ENCODE measurements at places on chromosomes 3 and 15. TPM values are rescaled to one million over a fixed set of nuclear protein-coding genes. Genes with fewer than 3 reads are reported as not detected.

GRCh38 chr15:92808598-92809063 lies 91.5 kb upstream of the CHD2 start:
- DNase-seq, result peak; percentile 78

Gene MRAS
- total RNA-seq, result 314 TPM

GRCh38 chr3:51657234-51657633 lies 13.8 kb upstream of the TEX264 start:
- no peak for DNase-seq

Gene ST8SIA2
- total RNA-seq, result not detected

GRCh38 chr3:14899993-14900618 lies 47.3 kb upstream of the NR2C2 start:
- no peak for DNase-seq

GRCh38 chr3:171274222-171274621 lies 186.0 kb downstream of the TNIK start:
- no peak for DNase-seq

DNA sequence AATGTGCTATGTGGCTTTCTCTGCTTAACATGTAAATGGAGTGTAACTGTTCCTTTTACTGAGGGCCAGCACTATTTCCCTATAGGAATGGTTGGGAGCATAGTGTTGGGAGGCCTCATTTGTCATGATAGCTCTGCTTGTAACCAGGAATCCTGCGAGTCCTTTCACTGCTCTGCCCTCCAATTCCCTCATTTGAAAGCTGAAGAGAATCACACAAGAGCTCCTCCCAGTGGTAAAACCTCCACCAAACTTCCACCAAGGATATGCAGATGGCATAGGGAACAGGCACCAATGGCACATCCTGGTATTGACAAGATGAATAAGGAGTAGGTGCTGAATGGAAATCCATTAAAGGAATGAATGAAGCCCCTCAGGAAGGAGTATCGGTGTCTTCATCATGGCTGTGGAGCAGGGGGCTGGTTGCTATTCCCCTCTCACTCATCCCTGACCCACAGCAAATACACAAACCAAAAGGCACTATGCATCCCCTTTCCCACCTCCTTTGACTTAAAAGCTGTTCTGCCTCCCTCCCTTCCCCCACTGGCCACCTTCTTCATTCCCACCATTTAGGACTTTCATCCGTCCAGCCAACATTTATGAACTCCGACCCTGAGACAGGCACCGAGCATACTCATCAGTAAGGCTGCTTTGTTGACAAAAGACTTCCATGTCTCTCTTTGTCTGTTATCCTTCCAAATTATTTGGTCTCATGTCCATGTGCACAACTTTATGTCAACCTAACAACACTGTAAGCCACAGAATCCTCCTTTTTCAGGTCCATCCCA lies 560.8 kb downstream of the FOXP1 start:
- no peak for DNase-seq

Gene P2RY14
- total RNA-seq, result 8.9 TPM

Gene DUOXA1
- 5.9 TPM for total RNA-seq

DNA sequence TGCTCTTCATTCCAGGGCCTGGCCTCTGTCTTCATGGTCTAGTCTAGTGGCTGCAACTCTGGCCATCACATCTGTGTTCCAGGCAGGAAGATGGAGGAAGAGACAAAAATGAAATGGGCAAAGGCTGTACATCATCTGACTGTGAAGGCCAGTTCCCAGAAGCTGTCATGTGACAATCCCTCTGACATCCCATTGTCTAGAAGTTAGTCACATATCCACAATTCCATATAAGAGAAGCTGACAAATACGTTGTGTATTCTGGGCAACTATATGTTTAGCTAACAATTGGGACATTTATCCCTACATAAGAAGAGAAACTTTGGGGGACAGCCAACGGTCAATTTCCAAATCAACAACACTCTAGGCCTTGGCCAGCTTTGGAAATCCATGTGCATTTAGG lies 34.5 kb upstream of the C3orf70 start:
- no peak for DNase-seq

GRCh38 chr3:193829781-193830180 lies 236.8 kb downstream of the OPA1 start:
- DNase-seq, result no peak

DNA sequence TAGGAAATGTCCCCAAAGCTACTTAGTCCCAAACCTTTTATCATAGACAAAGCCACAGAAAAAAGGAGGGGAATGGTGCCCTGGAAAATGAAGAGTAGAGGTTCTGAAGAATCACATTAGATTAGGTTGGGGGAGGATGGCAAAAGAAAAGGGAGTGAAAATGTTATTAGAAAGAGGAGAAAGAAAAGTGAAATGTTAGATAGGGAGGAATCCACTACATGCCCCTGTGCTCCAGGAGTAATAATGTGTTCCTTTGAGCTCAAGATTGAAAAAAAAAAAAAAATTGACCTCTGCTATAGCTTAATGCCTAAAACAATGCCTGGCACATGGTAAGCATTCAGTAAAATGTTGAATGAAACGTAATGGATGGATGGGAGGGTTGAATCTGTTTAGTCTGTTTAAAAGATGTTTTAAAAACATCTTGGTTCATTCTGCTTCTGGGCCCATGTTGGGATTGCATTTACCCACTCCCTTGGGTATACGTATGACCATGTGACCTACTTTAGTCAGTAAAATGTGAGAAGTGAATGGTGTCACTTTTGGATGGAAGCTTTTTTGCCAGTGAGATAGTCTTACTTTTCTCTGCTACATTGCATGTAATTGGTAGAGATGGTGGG lies 19.0 kb downstream of the MAPK6 start:
- DNase-seq, result no peak

Gene NPAP1
- total RNA-seq, result not detected

Gene CFAP100
- 1.5 TPM for total RNA-seq

Gene TLR9
- total RNA-seq, result 1.1 TPM

Gene RAD18
- total RNA-seq, result 11.4 TPM

DNA sequence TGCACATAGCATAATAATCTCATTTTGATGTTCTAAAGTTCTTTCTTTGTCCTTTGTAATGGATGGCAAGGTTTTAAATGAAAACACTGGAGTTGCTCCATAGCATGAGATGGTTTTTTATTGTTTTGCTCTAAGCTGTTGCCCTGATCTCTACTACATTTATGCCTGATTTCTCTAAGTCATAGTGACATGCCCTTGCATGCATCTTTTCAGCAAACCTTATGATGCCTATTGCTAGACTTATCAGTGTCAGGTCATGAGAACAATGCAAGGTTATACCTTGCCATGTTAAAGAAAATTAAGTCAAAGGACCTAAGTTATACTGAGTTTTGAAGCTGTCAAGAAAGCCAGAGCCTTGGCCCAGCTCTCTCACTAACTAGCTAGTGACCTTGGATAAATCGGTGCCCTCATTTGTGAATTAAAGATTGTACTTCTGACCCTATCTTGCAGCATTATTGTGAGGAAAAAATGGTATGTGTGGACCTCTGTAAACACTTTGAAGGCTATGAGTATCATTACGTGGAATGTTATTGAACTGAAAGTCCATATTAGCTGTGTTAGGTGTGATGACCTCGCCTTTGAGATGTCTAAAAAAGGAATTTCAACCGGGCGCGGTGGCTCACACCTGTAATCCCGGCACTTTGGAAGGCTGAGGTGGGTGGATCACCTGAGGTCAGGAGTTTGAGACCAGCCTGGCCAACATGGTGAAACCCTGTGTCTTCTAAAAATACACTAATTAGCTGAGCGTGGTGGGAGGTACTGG lies 256.4 kb upstream of the UBE2E1 start:
- DNase-seq, result no peak

GRCh38 chr3:18827664-18828063 lies 320.6 kb upstream of the KCNH8 start:
- DNase-seq, result no peak

- DNase-seq, result no peak
Measured at GRCh38 chr3:58084788-58085543, 76.7 kb downstream of the FLNB start.

Gene WDR93
- not detected for total RNA-seq

Gene NANOGP8
- 0.98 TPM for total RNA-seq

Gene CD276
- total RNA-seq, result 47.0 TPM

DNA sequence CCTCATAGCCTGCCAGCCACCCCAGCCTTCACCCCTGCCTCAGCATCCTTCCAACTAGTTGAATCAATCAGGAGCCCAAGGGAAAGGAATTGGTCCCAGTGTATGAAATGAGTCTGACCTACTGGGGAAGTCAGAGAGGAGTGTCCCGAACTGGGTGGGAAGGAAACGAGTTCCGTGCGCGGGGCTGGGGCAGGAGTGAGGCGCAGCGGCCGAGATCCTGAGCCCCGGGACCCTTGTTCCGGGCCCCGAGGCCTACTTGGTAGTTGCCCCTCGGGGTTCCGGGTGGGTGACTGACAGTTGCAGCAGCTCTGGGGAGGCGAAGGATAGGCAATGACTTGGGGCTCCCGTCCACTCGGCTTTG lies 1.1 kb upstream of the PLCL2 start:
- no peak for DNase-seq

DNA sequence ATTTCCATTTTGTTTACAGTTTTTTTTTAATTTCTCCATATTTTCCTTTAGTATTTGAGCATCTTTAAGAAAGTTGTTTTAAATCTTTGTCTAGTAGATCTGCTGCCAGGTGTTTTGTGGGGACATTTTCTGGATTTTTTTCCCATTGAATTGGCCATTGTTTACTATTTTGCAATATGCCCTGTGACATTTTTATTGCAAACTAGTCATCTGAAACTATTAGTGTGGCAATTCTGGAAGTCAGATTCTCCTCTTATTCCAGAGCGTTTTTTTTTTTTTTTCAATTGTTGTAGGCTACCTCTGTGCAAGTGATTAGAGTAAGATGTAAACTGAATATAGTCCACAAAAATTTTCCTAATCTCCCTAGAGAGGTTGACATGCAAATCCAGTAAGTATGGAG lies 334.2 kb downstream of the PYDC2 start:
- no peak for DNase-seq

Gene CLDN16
- 0.53 TPM for total RNA-seq

- DNase-seq, result no peak
Measured at GRCh38 chr3:40109641-40110490, 199.6 kb upstream of the EIF1B start.

- no peak for DNase-seq
Measured at GRCh38 chr15:29750754-29751153, 71.5 kb downstream of the TJP1 start.

Gene KLHDC8B
- total RNA-seq, result 32.5 TPM

DNA sequence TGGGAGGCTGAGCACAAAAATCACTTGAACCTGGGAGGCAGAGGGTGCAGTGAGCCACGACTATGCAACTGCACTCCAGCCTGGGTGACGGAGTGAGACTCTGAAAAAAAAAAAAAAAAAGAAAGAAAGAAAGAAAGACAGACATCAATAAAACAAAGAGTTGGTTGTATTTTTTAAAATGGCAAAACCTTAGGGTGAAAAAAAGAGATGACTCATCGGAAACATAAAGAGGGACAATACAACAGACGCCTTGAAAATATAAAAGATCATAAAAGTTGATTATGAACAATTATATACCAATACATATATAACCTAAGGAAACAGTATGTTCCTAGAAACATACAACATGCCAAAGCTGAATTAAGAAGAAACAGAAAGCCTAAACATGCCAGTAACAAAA lies 92.8 kb downstream of the SCAPER start:
- no peak for DNase-seq

DNA sequence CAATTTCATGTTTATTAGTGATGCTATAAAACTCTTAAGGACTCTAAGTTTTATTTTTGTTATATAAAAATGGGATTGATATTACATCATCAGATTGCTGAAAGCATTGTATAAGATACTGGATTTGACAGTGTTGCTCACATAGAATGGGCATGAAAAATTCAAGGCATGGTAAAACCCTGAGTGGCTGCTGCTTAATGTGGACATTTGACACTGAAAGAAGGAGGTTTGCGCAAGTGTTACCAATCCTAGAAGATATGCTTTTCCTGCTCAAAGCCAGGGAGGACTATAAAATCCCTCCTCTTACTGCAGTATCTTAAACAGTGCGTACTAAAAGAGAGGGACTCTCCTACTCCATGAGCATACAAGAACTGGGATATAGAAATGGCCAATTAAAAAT lies 65.8 kb upstream of the PTX3 start:
- no peak for DNase-seq

GRCh38 chr3:45972534-45973402 lies 22.9 kb downstream of the FYCO1 start:
- no peak for DNase-seq

Gene ASTE1
- 7.7 TPM for total RNA-seq

DNA sequence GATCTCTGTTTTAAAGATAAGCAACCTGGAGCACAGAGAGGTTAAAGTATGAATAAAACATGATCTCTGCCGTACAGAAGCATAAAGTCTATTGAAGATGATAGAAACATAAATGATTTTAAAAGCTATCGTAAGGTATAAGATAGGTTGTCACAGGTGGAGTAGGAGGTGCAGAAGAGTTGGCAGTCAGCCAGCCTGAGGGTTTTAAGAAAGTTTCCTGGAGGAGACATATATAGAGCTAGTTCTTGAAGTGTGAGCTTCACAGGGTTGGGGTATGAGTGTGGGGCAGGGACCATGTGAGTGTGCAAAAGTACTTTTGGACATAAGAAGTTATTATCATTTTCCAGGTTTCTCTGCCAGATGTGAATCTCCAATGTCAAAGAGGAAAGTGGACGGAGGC lies 3.9 kb upstream of the FGF12 start:
- DNase-seq, result no peak

GRCh38 chr3:43728947-43729346 lies 38.2 kb downstream of the ABHD5 start:
- DNase-seq, result no peak

DNA sequence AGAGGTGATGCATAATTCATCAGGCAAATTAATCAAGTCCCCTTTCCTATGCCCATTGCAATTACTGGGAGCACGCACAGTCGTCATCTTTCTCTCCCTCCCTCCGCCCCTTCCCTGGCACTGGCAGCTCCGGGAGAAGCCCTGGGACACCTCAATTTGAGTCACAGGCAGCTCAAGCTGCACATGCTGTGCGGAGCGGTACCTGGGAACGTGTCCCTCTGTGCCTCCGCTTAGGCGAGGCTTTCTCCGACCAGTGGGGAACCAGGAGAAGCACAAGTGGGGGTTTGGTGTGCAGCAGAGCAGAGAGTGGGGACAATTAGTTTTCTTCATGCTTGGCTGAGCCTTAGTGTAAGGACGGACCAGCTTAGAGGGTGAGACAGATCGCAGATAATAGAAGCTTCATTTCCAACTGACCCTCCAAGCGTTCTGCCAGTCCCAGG lies 88.3 kb downstream of the SOX14 start:
- DNase-seq, result no peak

Gene WNT5A
- total RNA-seq, result 4.7 TPM

- no peak for DNase-seq
Measured at GRCh38 chr15:68989541-68990230, 24.8 kb upstream of the NOX5 start.

GRCh38 chr3:55482496-55483195 lies 4.5 kb downstream of the WNT5A start:
- peak; percentile 56 for DNase-seq

- DNase-seq, result no peak
Measured at GRCh38 chr3:27345493-27345892, 23.7 kb downstream of the NEK10 start.

- peak; percentile 31 for DNase-seq
Measured at GRCh38 chr15:101457696-101458095, 31.8 kb downstream of the PCSK6 start.
